Transverse colon (tissue), 4 donors: ENCODE measurements at places on chromosomes 6 and 20. TPM values are rescaled to one million over a fixed set of nuclear protein-coding genes. Genes with fewer than 3 reads are reported as not detected.

Gene LYRM2
- total RNA-seq = 7.1 TPM

DNA sequence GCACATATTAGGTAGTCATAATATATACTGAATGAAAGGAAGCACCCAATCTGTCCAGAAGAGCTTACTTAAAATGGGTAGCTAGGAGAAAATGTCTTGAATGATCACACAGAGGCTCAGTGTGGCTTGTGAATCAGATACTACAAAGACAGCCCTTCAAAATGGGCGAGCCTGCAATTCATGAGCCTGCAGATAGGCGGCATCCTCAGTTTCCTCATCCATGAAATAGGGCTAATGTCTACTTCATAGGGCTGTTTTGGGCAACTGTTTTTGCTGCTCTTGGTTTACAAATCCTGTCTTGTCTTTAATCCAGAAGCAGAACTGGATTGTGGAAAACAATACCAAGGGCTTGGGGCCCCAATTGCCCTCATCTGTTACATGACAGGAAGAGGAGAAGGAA, 129.3 kb upstream of the KCNK16 start:
- H3K4me3 ChIP-seq = no peak overlapping the region
- H3K27ac ChIP-seq = no peak overlapping the region
- H3K27me3 ChIP-seq = no peaks in the 10 kb centered on the region
- no peaks in the 10 kb centered on the region for H3K4me1 ChIP-seq
- no peaks in the 10 kb centered on the region for H3K36me3 ChIP-seq

DNA sequence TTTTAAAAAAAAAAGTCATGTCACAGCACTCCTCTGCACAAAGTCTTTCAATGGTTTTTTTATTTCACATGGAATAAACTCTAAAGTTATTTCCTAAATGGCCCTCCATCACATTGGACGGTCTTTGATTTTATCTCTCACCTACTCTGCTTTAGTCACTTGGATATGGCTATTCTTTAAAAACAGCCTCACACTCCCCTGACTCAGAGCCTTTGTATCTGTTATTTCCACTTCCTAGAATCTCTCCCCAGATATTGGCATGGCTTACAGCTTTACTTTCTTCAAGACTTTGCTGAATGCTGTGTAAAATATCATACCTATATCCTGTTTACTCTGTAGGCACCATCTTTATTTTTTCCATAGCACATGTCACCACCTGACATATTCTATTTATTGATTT, 194.7 kb upstream of the MCHR2 start:
- no peak overlapping the region for H3K27ac ChIP-seq
- no peaks in the 10 kb centered on the region for H3K36me3 ChIP-seq
- H3K4me3 ChIP-seq = no peak overlapping the region
- H3K27me3 ChIP-seq = no peaks in the 10 kb centered on the region

DNA sequence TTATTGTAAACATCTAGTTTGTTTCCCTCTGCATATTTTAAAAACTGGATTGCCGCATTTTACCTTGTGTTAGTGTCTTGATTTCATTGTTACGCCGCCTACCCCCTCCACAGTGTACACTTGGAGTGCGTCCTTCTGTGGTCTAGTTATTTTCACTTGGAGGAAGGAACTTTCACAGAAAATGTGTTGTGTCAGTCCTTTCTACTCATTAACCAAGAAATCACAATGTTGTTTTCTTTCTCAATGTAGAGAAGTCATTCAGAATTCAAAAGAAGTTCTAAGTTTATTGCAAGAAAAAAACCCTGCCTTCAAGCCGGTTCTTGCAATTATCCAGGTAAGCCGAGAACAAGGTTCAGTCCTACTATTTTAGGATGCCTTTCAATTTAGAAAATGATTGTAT, 10.3 kb downstream of the MTHFD1L start:
- no peak for DNase-seq
- H3K4me1 ChIP-seq = peaks cover 22% of the 10 kb centered on the region
- no peaks in the 10 kb centered on the region for H3K36me3 ChIP-seq
- no peaks in the 10 kb centered on the region for H3K27me3 ChIP-seq

DNA sequence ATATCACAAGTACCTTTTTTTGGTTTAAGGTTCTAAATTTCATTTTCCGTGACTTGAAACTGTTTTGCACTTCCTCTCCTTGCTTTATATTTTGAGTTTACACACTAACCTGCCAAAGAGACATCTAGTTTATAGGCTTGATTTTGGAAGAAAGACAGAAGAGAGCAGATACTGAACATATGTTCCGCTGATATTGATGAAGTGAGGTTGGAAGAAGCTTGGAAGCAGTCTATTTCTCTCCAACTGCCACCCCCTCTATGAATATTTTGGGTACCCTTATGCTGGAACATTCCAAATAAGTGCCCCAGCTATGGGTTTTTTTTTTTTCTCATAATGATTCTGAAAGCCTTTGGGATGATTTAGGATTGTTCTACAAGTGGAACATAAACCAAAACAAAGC, 150.6 kb downstream of the LAMA2 start:
- no peaks in the 10 kb centered on the region for H3K4me1 ChIP-seq
- H3K27me3 ChIP-seq = no peaks in the 10 kb centered on the region
- no peak for DNase-seq
- H3K27ac ChIP-seq = no peak overlapping the region
- no peak overlapping the region for H3K4me3 ChIP-seq

Gene LTB
- total RNA-seq = 7.6 TPM

Gene NKAIN2
- not detected for total RNA-seq

DNA sequence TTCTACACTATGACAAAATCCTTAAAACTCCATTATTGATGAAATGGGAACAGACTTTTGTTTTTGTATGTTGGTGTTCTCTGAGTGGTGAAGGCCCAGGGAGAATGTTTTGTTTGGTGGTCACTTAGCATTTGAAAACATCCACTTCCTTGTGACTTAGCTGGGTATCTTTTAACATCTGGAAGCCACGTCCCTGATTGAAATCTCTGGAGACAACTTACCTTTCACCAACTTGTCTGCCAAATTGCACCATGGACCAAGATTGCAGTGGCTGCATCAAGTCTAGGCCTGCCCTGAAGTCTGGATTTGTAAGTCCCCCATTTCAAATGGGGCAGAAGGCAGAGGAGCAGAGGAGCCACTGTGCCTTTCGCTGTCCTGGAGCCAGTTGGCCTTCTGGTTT, 534 bp upstream of the EFCAB8 start:
- DNase-seq = no peak
- H3K27ac ChIP-seq = no peak overlapping the region
- peaks cover 9% of the 10 kb centered on the region for H3K36me3 ChIP-seq

DNA sequence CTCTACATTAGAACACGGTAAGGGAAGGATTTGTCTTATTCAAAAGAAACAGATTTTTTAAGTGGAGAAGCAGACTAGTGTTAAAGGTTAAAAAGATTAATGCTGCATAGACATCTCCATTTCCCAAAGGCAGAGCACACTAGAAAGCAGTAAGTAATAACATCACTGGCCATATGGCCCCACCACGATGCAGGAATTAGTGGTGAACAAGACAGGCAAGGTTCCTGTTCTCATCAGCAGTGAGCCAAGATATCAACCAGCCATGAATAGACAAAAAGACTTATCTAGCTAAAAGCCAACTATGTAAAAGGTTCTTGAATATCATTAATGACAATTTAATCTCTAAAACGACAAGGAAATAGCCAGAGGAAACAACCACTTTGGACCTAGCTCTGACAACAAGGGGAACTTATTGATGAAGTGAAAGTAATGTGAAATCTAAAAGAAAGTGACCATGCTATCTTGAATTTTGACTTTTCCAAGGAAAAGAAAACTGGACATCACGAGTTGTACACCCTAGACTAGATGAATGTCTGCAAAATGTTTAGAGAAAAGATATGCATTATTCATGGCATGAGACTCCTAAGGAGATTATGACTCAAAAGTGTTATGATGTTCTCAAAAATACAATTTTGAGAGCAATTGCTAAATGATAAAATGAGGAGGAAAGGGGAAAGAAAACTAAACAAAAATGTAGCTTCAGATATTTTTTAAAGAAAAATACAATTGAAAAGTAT, 157.9 kb upstream of the STXBP5 start:
- H3K4me3 ChIP-seq = no peak overlapping the region
- no peak for DNase-seq
- H3K36me3 ChIP-seq = no peaks in the 10 kb centered on the region
- H3K4me1 ChIP-seq = no peaks in the 10 kb centered on the region
- H3K27ac ChIP-seq = no peak overlapping the region
- H3K27me3 ChIP-seq = no peaks in the 10 kb centered on the region

DNA sequence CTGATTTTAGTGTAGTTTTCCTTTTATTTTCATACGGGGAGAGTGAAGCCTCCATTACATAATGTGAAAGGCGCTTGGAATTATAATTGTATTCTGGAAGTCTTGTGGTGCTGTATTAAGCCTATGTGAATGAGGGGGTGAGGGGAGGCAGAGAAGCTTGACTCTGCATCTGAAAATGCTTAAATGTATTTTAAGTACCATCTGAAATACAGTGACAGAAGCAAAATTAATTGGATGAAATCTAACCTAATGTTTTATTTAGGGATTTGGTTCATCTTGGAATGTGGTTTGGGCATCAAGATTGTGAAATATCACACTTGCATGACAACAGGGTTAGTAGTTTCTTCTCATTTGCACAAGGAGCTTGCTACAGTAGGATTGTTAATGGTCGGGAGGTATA, 41.2 kb downstream of the TMEM200A start:
- H3K36me3 ChIP-seq = no peaks in the 10 kb centered on the region
- DNase-seq = no peak
- no peak overlapping the region for H3K27ac ChIP-seq

Gene DDO
- total RNA-seq = not detected

DNA sequence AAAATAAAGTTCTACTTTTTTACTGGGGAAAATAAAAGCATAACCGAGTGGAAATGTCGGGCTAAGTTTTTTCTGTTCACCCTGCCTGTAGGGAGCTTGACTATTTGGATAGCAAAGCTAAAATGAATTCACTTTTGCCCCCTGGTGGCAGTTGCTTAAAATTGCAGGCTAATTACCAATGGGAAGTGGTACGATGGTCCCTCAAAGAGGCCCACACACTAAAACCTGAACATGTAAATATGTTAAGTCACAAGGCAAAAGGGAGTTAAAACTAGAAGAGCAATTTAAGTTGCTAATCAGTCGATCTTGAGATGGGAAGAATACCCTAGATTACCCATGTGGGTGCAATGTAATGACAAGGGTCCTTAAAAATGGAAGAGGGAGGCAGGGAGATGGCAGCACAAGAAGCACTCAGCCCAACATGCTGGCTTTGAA, 916 bp upstream of the SUN5 start:
- no peak for DNase-seq
- no peaks in the 10 kb centered on the region for H3K36me3 ChIP-seq
- no peak overlapping the region for H3K27ac ChIP-seq
- no peak overlapping the region for H3K4me3 ChIP-seq
- H3K4me1 ChIP-seq = no peaks in the 10 kb centered on the region

Gene PSORS1C1
- total RNA-seq = 17.2 TPM

Gene PPP1R3D
- total RNA-seq = 17.6 TPM

DNA sequence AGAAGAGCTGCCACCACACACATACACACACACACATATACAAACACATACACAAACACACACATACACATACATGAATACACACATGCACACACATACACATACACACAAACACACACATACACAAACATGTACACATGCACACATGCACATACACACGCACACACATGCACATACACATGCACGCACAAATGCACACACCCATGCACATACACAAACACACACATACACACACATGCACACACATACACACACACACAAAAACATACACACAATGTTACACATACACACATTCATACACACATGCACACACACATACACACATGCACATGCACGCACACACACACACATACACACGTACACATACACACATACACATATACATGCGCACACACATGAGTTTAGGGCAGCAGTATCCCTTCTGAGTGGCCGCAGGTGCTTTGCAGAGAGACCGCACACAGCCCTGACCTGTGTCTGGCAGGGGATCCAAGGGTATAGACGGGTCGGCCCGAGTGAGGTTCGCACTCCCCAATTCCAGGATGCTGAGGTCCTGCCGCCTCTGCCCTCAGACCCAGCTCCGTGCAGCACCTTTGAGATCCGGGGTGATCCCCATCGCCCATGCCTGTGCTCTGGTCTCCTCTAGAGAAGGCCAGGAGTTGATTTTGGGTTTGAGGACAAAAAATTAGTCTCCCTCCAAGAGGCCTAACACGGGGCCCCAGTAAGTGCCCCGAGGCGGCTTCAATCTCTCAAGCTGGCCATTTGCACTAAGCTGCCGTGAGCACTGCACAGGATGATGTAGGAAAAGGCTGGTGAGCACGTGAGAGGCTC, 56.8 kb downstream of the TMEM242 start:
- no peak overlapping the region for H3K27ac ChIP-seq
- H3K4me3 ChIP-seq = no peak overlapping the region
- H3K36me3 ChIP-seq = no peaks in the 10 kb centered on the region
- DNase-seq = no peak
- H3K27me3 ChIP-seq = no peaks in the 10 kb centered on the region

DNA sequence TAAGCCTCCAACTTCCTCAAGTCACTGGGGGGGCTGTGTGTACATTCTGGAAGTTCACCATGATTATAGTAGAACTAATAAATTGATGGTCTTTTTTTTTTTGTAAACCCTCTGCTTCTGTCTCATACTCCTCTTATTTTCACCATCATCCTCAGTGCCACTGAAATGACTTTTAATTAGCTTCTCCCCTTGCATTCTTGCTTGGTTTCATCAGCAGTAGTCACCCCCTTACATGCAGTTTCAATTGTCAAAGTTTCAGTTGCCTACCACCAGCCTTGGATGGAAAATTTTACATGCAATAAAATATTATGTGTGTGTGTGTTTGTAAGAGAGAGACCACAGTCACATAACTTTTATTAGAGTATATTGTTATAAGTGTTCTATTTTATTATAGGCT, 175.8 kb upstream of the BMP5 start:
- H3K27ac ChIP-seq = no peak overlapping the region
- H3K4me1 ChIP-seq = no peaks in the 10 kb centered on the region
- H3K36me3 ChIP-seq = no peaks in the 10 kb centered on the region
- H3K27me3 ChIP-seq = no peaks in the 10 kb centered on the region
- no peak for DNase-seq
- no peak overlapping the region for H3K4me3 ChIP-seq

GRCh38 chr6:134258849-134259306, 59.0 kb downstream of the SGK1 start:
- DNase-seq = no peak
- H3K36me3 ChIP-seq = no peaks in the 10 kb centered on the region
- H3K4me3 ChIP-seq = no peak overlapping the region
- H3K27ac ChIP-seq = no peak overlapping the region
- H3K27me3 ChIP-seq = no peaks in the 10 kb centered on the region

- no peaks in the 10 kb centered on the region for H3K4me1 ChIP-seq
- no peak for DNase-seq
- H3K27ac ChIP-seq = no peak overlapping the region
- no peak overlapping the region for H3K4me3 ChIP-seq
- no peaks in the 10 kb centered on the region for H3K36me3 ChIP-seq
Observed at GRCh38 chr6:38187325-38187724, 367.8 kb downstream of the ZFAND3 start.
